ENCODE measurements at places on chromosomes 13 and 19. TPM values are rescaled to one million over a fixed set of nuclear protein-coding genes. Genes with fewer than 3 reads are reported as not detected.

GRCh38 chr19:35262101-35262761, 6.5 kb upstream of the USF2 start:
- no peak for DNase-seq

DNA sequence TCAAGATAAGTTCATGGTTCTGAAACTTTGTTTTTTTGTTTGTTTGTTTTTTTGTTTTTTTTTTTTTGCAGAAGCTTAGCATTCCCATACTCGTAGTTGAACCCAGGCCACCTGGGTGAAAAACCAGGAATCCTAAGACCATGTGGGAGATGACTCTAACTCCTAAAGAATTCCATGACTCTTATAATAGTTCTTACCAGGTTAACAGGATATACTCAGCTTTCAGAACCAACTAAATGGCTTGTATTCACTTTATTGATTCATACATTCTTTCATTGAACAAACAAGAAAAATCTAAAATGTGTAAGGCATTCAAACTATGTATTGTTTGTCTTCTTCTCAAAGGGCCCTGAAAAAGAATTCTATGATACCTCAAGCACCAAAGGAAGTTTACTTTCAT, 40.5 kb upstream of the KLF5 start:
- no peak for DNase-seq

DNA sequence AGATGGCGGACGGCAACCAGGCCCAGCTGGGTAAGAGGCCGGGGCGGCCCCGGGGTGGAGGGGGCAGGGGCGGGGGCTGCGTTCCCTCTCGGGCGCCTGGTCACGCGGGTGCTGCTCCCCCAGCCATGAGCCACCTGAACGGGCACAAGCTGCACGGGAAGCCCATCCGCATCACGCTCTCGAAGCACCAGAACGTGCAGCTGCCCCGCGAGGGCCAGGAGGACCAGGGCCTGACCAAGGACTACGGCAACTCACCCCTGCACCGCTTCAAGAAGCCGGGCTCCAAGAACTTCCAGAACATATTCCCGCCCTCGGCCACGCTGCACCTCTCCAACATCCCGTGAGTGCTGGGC, 11.1 kb downstream of the PTBP1 start:
- DNase-seq, result no peak

DNA sequence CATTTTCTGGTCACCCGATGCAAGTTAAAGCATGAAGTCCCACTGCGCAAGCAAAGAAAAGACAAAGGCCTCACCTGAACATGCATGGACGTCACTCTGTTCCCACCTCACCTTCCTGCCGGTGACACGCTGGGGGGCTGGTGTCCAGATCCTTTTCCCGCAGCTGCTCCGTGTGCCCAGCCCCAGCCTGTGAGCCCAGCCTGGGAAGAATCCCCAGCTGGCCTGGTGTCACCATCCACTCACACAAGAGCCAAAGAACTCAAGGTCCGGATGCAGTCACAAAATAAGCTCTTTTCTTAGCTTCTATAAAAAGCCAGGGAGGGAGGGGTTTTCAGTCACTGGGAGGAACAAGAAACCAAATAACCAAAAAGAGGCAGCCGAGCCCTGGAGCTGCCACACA, 249.9 kb downstream of the COL4A1 start:
- DNase-seq, result no peak

DNA sequence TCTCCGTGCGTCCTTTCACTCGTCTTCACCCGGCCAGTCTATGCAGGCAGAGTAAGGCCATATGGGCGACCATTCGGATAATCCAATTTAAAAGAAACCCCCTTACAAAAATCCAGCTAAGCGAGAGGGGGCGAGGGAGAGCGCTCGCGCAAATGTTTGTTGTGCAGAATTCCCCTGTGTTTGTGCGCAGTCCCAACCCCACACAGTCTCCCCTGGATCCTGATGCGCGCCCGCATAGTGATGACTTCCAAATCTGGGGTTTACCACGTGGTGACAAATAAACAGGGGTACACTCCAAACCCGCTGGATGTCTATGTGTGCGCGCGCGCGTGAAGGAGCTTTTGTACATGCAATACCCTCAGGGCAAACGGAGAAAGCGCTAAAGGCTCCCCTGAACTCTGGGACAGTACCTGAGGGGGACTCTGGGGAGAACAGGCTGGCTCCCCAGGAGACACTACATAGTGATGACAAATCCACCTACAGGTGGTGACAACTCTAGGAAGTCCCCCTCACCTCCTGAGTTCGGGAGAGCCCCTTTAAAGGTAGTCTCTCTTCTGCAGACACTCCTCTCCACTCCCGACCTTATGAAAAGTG, 8.5 kb downstream of the SOX21 start:
- no peak for DNase-seq

DNA sequence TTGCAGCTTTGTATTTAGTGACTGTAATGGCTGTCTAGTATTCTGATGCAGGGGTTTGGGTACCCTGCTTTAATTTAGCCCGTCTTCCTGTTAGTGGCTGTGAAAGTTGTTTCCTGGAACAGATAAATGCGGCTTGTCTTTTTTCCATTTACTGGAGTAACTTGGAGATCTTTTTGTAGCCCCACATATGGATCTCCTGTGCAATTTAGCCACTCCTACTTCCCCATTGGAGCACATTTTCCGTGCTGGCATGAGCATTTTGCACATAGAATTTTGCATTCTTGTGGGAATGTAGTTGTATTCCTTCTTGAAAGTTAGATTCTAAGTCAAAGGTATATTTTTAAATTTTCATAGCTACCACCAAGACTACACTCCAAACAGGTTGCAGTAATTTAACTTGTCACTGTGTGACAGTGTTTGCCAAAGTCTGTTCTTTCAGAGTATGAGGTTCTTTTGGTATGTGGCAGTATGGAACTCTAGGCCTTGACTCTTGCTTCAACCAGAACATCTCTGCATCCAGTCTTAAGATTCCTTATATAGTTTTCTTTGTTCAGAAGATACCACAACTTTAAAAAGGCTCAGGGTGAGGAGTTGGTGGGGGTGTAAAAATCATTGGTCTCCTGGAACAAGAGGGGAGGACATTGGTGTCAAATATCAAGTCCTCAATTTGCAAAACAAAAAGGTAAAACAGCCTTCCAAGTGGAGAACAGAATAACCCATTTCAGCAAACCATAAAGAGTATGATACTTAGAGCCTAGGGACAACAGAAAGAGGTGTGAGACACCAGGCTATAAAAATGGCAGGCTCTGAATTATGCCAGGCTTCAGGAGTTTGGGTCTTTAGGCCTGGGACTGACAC, 21.1 kb upstream of the CCDC97 start:
- no peak for DNase-seq

TMEM38A gene
- 0.90 TPM for total RNA-seq

ITGBL1 gene
- total RNA-seq, result 9.8 TPM
